Panc1 (cell line): ENCODE measurements at places on chromosomes 1 and 21.

DNA sequence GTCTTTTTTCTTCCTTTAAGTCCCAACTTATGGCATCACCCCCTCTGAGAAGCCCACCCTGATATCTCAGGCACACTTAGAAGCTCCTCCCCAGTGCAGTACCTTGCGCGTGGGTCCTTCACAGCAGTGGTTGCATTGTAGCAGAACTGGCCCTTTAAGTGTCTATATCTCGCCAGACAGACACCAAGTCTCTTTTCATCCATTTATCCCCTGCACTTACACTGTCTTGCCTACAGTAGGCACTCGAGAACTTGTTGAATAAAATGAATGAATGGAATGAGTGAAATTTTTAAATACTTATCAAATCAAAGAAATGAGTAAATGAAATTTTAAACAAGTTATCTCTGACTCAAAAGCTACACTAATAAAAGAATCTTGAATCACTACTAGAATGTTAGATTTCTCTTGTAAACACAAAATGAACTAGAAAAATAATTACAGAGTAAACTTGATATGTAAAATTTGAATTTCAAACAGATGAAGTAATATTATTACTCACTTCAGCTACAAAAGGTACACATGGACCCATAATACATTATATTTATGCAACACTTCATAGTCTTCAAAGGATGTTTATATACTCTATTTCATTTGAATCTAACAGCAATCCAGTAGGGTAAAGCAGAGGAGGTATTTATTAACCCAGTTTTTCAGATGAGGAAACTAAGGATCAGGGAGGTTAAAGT, 54.7 kb upstream of the MAN1A2 start:
- DNase-seq = peak; percentile 17

DNA sequence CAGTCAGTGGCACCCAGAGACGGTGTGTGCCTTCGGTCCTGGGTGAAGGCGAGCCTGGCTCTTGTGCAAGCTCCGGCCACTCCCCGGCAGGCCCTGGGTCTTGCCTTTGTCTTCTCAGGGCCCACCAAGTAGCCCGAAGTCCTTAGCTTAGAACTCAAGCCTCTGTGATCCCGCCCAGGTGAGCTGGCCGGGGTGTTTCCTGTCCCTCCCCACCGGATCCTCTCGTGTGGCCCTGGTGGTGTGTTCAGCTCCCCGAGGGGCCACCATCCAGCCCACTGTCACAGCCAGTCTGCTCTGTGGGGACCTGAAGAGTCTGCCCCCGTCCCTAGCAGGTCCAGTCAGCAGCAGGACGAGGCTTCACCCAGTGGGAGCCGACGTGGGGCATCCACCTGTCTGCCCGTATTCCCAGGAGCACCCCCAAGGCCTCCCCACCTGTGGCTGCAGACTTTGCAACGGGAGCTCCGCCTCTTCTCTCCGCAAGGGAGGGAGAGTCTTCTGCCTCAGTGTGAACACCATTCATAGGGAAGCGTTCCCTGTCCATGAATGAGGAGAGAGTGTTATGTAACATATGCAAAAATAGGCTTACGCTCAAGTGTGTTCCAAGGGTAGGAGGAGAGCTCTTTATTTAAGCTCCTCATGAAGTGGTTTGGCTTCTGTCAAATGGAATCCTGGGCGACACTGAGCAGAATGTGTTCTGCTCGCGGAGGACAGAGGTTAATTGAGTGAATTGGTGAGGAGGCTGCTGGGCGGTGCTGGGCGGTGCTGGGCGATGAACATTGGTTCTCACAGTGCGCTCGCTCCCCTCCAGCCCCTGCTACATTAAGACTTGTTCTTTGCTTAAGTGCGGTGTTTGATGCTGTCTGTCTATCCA, 108.9 kb downstream of the CRYAA start:
- no peak for DNase-seq

GRCh38 chr1:210302501-210302900, 26.2 kb upstream of the HHAT start:
- no peak for DNase-seq

- no peak for DNase-seq
These were observed 23.2 kb upstream of the C1orf146 start for GRCh38 chr1:92194511-92194910.

DNA sequence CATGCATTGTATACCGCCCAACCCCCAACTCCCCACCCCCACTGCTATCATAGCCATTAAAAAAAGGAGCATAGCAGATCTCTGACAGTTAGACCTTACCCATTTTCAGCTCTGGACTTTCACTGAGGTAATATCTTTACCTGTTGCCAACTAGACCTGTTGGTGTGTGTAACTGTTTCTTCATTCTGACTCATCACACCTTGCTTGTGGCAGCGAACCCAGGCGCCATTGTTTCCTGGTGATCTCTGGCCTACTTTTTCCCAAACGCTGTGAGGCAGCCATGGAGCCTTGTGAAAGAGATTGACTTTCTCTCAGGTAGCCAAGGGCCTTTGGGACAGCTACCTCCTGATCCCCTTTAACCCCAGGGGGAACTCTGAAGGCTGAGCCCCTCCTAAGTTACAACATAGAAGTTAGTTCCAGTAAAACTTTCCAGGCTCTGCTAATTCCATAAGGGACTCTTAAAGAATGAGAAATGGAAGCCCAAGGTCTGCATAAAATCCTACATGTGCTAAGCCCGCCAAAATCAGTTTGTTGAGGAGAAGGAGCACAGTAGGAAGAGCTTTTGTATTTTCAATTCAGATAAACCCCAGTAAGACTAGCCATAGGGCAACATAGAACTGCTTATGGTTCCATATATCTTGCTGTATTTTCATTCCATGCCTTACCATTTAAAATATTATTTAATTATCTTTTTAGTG, 196.1 kb upstream of the CAMK1G start:
- no peak for DNase-seq

- no peak for DNase-seq
These were observed 102.1 kb upstream of the ZC3H12A start for GRCh38 chr1:37372302-37372701.

- no peak for DNase-seq
These were observed 33.1 kb downstream of the LTN1 start for GRCh38 chr21:28959367-28960099.
